Gastrocnemius medialis (tissue), 4 donors: ENCODE measurements at places on chromosomes 4 and X. TPM values are rescaled to one million over a fixed set of nuclear protein-coding genes. Genes with fewer than 3 reads are reported as not detected.
A peak's percentile ranks its signal among the peaks of the same experiment; 100 is the strongest.

DNA sequence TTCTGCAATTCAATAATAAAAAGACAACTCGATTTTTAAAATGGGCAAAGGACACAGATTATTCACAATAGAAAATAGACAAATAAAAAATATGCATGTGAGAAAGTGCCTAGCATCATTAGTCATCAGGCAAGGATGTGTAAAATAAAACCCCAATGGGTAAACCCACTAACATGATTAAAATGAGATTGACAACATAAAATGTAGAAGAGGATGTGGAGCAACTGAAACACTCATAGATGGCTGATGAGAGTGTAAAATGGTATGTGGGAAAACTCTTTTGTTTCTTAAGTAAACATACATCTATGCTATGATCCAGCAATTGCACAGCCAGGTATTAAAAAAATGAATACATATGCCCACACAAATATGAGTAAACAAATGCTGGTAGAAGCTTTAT, 177.6 kb downstream of the IQCM start:
- no peak overlapping the region for H3K4me3 ChIP-seq
- H3K27me3 ChIP-seq: no peaks in the 10 kb centered on the region
- no peaks in the 10 kb centered on the region for H3K36me3 ChIP-seq
- H3K4me1 ChIP-seq: no peaks in the 10 kb centered on the region
- no peak overlapping the region for H3K27ac ChIP-seq
- no peak for DNase-seq

DNA sequence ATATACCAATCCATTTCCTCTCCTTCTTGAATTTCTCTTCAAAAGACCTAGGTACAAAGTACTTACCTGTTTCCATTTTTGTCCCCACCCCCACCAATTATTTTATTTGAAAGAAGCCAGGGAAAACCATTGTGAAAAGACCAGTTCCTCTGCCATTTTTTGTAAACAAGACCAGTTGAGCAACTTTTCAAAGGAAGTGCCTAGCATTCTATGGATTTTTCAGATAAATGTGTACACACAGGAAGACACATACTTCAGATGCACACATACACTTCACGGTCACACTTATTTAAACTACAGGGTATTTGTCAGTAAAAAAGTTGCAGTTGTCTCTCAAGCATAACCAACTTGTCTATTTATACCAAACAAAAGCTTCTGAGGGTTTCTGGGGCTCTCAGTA, 587.2 kb upstream of the KLHL4 start:
- H3K4me3 ChIP-seq: no peak overlapping the region
- H3K36me3 ChIP-seq: no peaks in the 10 kb centered on the region
- no peak overlapping the region for H3K27ac ChIP-seq
- no peak for DNase-seq

DNA sequence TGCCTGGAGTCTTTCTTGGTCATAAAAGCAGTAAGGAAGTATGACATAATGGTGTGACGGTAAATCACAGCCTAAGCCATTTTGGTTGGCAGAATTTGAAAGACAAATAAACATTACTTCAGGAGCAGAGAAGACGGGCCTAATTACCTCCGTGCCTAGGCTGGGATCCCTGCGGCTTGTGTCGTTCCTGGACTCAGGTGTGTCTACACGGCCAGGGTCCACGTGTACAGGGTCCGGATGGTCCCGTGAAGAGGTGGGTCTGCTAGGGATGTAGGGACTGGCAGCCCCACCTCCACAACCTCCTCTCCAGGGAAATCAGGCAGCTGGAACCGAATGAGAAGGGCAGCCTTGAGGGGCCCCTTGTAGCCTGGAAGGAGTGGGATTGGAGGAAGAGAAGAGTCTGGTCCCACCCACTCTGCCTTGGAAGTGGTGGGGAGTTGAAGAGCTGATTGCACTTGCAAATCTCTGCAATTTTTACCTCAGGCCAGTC, 55.4 kb upstream of the PLAC1 start:
- H3K27ac ChIP-seq: no peak overlapping the region
- H3K4me3 ChIP-seq: no peak overlapping the region
- H3K27me3 ChIP-seq: no peaks in the 10 kb centered on the region
- H3K36me3 ChIP-seq: no peaks in the 10 kb centered on the region
- DNase-seq: no peak

- no peak overlapping the region for H3K27ac ChIP-seq
- no peaks in the 10 kb centered on the region for H3K36me3 ChIP-seq
- H3K4me3 ChIP-seq: no peak overlapping the region
- H3K27me3 ChIP-seq: no peaks in the 10 kb centered on the region
Measured at GRCh38 chr4:70305601-70306000, 29.2 kb upstream of the CABS1 start.

- H3K36me3 ChIP-seq: no peaks in the 10 kb centered on the region
- H3K27me3 ChIP-seq: no peaks in the 10 kb centered on the region
- no peak overlapping the region for H3K27ac ChIP-seq
- H3K4me1 ChIP-seq: no peaks in the 10 kb centered on the region
Measured at GRCh38 chrX:37454537-37455285, 105.5 kb downstream of the PRRG1 start.

- no peaks in the 10 kb centered on the region for H3K36me3 ChIP-seq
- no peaks in the 10 kb centered on the region for H3K4me1 ChIP-seq
- H3K27me3 ChIP-seq: peaks cover 15% of the 10 kb centered on the region
- DNase-seq: no peak
Measured at GRCh38 chrX:17375367-17375636, 302 bp downstream of the NHS start.

- no peak overlapping the region for H3K27ac ChIP-seq
- DNase-seq: no peak
- H3K27me3 ChIP-seq: no peaks in the 10 kb centered on the region
- H3K36me3 ChIP-seq: peaks cover 5% of the 10 kb centered on the region
- H3K4me1 ChIP-seq: no peaks in the 10 kb centered on the region
Measured at GRCh38 chr4:102598086-102598761, 97.1 kb downstream of the NFKB1 start.

GRCh38 chr4:40493160-40493559, 136.5 kb downstream of the RBM47 start:
- H3K4me1 ChIP-seq: no peaks in the 10 kb centered on the region
- H3K27ac ChIP-seq: no peak overlapping the region
- H3K36me3 ChIP-seq: no peaks in the 10 kb centered on the region
- no peaks in the 10 kb centered on the region for H3K27me3 ChIP-seq
- DNase-seq: no peak

DNA sequence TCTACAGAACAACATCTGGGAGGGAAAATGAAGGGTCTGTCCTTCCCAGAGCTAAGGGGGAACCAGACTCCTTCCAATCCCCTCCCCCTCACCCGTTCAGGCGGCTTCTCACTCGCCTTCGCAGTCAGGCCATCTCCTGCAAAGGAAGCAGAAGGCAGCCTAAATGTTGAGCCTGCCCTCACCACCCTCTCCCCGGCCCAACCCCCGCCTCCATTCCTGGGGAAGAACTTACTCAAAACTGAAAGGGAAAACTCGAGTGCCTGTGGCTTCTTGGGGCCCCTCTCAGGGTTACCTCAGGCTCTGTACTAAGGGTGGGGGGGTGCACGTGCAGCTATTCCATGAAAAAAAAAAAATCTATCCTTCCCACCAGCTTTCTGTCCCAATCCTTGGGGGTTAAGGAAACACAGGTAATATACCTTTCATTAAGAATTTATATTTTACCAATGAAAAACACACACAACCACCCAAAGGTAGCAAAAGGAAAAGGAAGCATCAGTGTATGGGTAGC, 2.4 kb downstream of the ZMYM3 start:
- DNase-seq: no peak
- H3K27me3 ChIP-seq: no peaks in the 10 kb centered on the region
- H3K4me1 ChIP-seq: no peaks in the 10 kb centered on the region
- peaks cover 10% of the 10 kb centered on the region for H3K36me3 ChIP-seq
- no peak overlapping the region for H3K4me3 ChIP-seq

DNA sequence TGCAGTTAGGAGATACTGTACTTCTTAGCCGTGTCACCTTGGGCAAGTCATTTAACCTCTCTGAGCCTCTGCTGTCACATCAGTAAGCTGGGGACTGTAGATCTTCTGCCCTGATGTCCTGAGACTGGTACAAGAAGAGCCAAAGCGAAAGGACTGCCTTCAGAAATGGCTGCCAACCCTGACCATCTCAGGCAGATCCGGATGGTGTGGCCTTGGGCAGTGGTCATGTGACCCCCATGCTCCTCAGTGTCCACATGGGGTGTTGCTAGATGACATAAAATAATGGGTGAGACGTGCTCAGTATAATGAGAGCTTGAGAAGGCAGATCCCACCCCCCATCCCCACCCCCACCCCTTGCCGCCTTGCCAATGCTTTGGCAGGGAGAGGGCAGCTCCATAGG, 60.4 kb upstream of the MTM1 start:
- H3K4me1 ChIP-seq: no peaks in the 10 kb centered on the region
- H3K27ac ChIP-seq: no peak overlapping the region
- no peaks in the 10 kb centered on the region for H3K36me3 ChIP-seq
- H3K4me3 ChIP-seq: no peak overlapping the region
- H3K27me3 ChIP-seq: no peaks in the 10 kb centered on the region

DNA sequence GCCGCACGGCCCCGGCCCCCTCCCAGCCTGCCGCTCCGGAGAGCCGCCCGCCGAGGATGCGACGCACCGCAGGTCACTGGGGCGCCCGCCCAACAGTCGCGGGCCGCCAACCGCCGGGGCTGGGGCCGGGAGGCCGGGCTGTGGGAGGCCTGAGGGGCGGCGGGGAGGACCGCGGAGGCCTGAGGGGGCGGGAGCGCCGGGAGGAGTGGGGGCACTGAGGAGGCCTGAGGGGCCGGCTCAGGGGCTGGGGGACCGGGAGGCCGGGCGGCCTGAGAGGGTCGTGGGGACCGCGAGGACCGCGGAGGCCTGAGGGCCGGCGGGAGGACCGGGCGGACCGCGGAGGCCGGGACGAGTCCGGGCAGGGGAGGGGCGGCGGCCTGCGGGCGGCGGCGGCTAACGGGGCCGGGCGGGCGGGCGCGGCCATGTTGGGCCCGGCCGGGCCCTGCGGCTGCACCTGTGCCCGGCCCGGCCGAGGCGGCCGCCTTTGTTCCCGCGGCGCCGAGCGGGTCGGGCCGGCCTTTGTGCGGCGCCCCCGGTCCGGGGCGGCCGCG, 353 bp downstream of the NSD2 start:
- H3K4me1 ChIP-seq: peaks cover 16% of the 10 kb centered on the region
- peak overlapping the region; percentile 86 for H3K27ac ChIP-seq
- H3K27me3 ChIP-seq: peaks cover 2% of the 10 kb centered on the region
- no peaks in the 10 kb centered on the region for H3K36me3 ChIP-seq
- DNase-seq: no peak

DNA sequence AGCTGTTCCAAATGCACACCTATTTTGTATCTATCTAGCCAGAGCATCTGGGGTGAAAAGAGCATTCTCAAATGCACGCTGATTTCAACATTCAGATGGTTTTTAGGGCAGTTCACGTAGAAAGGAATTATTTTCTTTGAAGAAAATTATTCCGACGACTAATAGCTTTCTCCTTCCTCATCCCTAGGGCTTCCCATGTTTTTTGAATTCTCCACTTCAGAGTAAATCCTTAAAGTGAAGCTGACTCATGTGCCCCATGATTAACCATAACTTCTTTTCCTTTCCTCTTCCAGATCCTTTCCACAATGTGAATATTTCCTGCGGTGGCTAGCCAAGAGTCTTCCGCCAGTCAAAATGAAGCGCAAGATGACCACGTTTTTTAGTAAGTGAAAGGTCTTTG, 86.7 kb upstream of the PDHA1 start:
- H3K27me3 ChIP-seq: no peaks in the 10 kb centered on the region
- no peaks in the 10 kb centered on the region for H3K4me1 ChIP-seq
- no peak overlapping the region for H3K27ac ChIP-seq
- no peaks in the 10 kb centered on the region for H3K36me3 ChIP-seq
- DNase-seq: no peak

GRCh38 chr4:155679343-155679742, 12.7 kb downstream of the GUCY1A1 start:
- no peak overlapping the region for H3K4me3 ChIP-seq
- no peaks in the 10 kb centered on the region for H3K4me1 ChIP-seq

GRCh38 chr4:114281164-114281960, 301.9 kb upstream of the ARSJ start:
- H3K27me3 ChIP-seq: no peaks in the 10 kb centered on the region
- no peak for DNase-seq
- H3K27ac ChIP-seq: no peak overlapping the region
- no peaks in the 10 kb centered on the region for H3K4me1 ChIP-seq

The MAGEA6 gene
- not detected for total RNA-seq

The SHROOM3 gene
- total RNA-seq: 0.20 TPM

The PTPN13 gene
- total RNA-seq: 0.87 TPM

The GDPD2 gene
- not detected for total RNA-seq

The NUDT9 gene
- 13.4 TPM for total RNA-seq

The TEX13B gene
- not detected for total RNA-seq

The BEND2 gene
- 0.15 TPM for total RNA-seq

The CABS1 gene
- not detected for total RNA-seq

The IL1RAPL1 gene
- 0.46 TPM for total RNA-seq
